ENCODE measurements at places on chromosomes 12 and 14. TPM values are rescaled to one million over a fixed set of nuclear protein-coding genes. Genes with fewer than 3 reads are reported as not detected.
A peak's percentile ranks its signal among the peaks of the same experiment; 100 is the strongest.

DNA sequence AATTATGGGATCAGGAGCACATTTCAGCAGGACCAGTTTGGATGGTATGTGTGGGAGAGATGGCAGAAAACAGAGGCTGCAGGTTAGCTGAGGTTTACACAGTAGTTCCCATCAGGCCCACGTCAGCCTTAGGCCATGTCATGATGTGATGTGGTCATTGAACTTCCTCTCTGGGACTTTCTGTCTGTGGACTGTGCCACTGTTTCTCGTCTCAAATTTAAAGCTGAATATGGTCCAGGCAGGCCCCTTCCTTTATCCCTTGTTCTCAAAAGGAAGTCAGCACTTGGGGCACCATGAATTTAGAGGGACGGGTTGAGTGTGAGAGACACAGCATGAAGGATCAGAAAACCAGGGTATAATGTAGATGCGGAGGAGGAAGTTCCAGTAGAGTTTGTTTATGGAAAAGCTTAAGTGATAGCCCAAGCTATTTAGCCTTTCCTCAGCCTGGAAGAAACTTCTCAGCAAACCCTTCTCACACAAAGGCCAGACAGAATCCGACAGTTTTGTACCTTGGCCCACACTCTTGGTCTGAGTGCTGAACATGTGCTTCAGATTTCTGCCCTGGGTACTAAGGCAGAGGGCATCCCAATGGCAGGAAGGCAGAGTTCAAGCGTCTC, 3.6 kb upstream of the IGFBP6 start:
- H3K4me1 ChIP-seq, result peaks cover 20% of the 10 kb centered on the region
- DNase-seq, result no peak
- no peaks in the 10 kb centered on the region for H3K36me3 ChIP-seq
- H3K27ac ChIP-seq, result no peak overlapping the region

DNA sequence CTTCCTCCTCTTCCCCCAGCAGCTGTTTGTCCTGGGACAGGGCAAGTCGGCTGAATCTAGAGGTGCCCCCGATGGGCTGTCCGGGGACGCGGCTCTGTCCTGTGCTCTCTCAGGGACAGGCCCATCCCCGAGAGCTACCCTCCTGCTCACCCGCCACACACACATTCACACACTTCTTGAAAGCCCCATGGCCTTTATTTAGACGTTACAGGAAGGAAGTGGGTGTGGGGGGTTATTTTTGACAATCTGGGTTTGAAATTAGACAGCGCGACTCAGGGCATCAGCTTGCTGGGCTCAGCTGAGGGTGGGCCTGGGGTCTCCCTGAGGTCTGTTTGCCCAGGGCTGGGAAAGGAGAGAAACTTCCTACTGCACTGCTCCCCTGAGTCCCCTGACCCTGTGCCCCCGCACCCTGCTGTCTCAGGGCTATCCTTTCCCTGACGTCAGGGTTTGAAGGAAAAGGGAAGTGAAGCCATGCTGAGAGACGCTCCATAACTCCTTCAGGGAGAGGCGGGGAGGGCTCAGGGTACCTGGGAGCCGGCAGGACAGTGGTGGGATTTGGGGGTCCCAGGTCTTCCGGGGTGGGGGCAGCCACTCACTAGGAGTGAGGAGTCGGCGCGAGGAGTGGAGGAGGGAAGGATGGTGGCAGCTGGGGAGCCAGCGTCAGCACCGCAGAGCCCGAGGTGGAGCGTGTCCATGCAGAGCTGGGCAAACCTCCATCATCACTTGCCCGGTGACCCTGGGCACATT, 8.1 kb downstream of the PTPN6 start:
- H3K4me1 ChIP-seq, result peaks cover 29% of the 10 kb centered on the region
- no peaks in the 10 kb centered on the region for H3K36me3 ChIP-seq

DNA sequence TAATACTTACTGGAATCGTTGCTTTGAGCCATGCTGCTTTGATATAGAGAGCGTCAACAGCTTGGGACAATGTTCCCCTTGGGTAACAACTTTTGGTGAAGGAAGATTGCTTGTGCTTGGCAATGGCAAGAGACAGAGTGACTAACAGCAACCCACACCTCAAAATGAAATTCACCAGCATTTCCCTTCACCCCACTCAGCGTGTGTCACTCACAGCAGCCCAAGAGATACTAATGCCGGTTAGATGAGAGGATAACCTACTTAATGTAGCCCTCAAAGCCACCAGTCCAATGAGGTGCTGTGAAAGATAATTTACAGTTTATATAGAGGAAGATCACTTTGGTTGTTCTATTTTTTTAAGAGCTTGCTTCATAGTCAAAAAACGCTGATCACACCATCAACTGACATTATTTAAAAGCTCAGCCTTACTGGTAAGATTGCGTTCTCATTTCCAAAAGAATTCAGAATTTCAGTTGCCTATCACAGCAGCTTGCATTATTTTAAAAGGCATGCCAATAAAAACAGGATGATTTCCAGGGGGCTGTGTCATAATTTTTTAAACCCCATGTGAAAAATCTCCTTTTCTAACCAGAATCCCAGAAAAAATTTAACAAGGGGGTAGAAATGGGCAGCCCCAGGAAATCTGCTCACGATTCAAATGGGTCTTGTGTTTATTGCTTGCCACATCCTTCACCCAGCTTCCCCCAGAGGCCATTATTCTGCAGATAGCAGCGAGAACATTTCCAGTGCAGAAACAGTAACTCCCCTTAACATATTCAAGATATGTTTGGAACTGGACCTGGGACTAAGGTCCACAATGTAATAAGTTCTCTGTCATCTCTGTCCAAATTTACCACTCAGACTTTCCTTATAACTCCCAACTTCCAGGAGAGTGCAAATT, at the start of gene IL26:
Gene IL26, minus strand, starts transcription at position 235 of the 901 bp plus-strand sequence. Its CDS starts 54 bp downstream, at position 181.
- H3K4me1 ChIP-seq, result no peaks in the 10 kb centered on the region
- H3K27ac ChIP-seq, result no peak within 1 kb of the TSS
- no peak within 1 kb of the TSS for H3K4me3 ChIP-seq
- no peaks in the 10 kb centered on the region for H3K36me3 ChIP-seq
- H3K27me3 ChIP-seq, result peaks cover 3% of the 10 kb centered on the region

GRCh38 chr12:30180602-30181001, 396.9 kb upstream of the TMTC1 start:
- no peaks in the 10 kb centered on the region for H3K27me3 ChIP-seq
- no peaks in the 10 kb centered on the region for H3K36me3 ChIP-seq
- H3K4me3 ChIP-seq, result no peak overlapping the region
- DNase-seq, result no peak
- H3K27ac ChIP-seq, result no peak overlapping the region

DNA sequence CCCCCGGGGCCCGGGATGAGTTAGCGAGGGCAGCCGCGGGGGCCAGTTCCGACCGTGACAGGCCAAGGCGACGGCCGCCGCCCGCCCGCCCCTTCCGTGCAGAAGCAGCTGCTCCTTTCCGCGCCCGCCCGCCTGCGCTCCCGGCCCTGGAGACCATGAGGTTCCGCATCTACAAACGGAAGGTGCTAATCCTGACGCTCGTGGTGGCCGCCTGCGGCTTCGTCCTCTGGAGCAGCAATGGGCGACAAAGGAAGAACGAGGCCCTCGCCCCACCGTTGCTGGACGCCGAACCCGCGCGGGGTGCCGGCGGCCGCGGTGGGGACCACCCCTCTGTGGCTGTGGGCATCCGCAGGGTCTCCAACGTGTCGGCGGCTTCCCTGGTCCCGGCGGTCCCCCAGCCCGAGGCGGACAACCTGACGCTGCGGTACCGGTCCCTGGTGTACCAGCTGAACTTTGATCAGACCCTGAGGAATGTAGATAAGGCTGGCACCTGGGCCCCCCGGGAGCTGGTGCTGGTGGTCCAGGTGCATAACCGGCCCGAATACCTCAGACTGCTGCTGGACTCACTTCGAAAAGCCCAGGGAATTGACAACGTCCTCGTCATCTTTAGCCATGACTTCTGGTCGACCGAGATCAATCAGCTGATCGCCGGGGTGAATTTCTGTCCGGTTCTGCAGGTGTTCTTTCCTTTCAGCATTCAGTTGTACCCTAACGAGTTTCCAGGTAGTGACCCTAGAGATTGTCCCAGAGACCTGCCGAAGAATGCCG, 699 bp downstream of the MGAT2 start:
- peak overlapping the region; percentile 96 for H3K27ac ChIP-seq
- peaks cover 11% of the 10 kb centered on the region for H3K4me1 ChIP-seq
- peak; percentile 67 for DNase-seq
- H3K36me3 ChIP-seq, result peaks cover 17% of the 10 kb centered on the region

DNA sequence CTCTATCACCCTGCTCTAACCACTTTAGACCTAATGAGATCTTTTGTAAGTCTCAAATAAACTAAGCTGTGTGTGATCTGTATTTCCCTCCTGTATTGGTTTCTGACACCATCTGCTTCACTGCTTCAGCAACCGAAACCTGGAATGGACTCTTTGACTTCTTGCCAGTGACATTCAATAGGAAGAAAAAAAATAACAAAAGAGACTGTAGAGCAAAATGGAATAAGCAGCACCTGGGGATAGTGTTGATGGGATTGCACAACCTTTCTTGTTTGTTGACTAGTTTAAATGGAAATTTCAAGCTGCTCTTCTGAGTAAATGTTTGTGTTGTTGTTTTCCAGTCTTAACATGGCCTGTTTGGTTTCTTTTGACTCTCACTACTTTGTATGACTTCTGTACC, 888.6 kb upstream of the SEL1L start:
- no peak for DNase-seq
- no peak overlapping the region for H3K4me3 ChIP-seq
- no peaks in the 10 kb centered on the region for H3K36me3 ChIP-seq
- H3K27me3 ChIP-seq, result no peaks in the 10 kb centered on the region

DNA sequence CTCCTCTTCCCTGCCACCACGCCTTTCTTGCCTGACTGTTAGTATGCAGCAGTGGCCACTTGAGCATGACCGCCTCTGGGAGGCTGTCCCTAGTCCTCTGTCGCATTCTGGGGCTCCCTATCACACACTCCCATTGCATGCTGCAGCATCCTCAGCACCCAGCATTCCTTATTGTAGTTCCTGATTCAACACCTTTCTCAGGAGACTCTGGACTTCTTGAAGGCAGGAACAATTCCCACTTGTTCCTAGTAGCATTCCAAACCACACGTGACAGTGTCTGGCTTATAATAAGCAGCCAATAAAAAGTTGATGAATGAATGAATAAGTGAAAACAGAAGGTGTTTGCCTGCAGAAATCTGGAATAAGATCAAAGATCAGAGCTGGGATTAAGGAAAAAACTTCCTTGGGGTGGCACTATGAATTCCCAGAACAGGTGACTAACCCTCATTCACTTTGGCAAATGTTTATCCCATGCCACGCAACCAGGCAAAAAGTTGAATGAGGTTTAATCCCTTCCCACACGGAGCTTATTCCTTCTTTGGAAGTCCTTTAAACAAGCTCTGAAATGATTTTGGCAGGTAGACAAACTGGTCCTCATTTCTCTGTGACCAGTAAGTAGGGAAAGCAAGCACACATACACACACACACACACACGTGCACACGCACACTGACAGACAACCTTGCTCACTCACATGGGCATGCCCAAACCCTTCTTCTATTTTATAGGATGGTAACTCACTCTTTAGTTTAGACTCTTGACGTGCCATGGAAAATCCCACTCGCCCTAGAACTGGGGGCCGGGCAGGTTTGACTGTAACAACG, 26.5 kb downstream of the NTF3 start:
- H3K27ac ChIP-seq, result no peak overlapping the region
- no peak overlapping the region for H3K4me3 ChIP-seq
- no peaks in the 10 kb centered on the region for H3K27me3 ChIP-seq
- H3K4me1 ChIP-seq, result no peaks in the 10 kb centered on the region
- H3K36me3 ChIP-seq, result no peaks in the 10 kb centered on the region
- no peak for DNase-seq

The TMCC3 gene
- 17.8 TPM for total RNA-seq

DNA sequence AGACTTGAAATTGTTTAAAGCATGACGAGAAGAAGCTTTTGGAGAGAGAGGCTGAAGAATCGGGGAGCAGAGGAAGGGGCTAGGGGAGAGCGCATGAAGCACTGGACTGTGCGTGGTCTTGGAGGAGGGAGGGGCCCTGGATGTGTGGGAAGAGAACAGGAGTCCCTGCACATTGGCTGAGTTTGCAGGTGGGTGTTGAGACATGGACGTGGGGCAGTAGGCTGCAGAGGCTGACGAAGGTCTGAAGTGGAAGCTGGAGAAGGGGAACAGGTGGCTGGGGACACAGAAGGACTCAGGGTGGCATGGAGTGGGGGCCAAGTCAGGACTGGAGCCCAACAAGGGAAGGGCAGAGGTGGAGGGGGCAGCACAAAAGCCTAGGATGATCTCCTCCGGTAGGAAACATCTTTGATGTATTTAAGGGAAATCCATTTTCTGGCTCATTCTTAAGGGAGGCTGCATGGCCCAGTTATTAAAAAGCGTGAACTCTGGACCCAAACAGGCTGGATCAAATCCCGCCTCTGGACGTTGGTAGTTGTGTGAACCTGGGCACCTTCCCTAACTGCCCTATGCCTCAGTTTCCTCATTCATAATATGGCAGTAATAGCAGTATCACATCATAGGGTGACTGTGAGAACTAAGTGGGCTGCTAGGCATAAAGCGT, 29.0 kb downstream of the ADGRD1 start:
- H3K4me1 ChIP-seq, result peaks cover 18% of the 10 kb centered on the region
- no peak overlapping the region for H3K4me3 ChIP-seq
- no peak overlapping the region for H3K27ac ChIP-seq

The SPIC gene
- not detected for total RNA-seq

The KRT2 gene
- total RNA-seq, result not detected

GRCh38 chr12:29713729-29714128, 70.0 kb downstream of the TMTC1 start:
- H3K4me1 ChIP-seq, result peaks cover 20% of the 10 kb centered on the region
- DNase-seq, result no peak
- no peaks in the 10 kb centered on the region for H3K36me3 ChIP-seq
- H3K27me3 ChIP-seq, result no peaks in the 10 kb centered on the region

DNA sequence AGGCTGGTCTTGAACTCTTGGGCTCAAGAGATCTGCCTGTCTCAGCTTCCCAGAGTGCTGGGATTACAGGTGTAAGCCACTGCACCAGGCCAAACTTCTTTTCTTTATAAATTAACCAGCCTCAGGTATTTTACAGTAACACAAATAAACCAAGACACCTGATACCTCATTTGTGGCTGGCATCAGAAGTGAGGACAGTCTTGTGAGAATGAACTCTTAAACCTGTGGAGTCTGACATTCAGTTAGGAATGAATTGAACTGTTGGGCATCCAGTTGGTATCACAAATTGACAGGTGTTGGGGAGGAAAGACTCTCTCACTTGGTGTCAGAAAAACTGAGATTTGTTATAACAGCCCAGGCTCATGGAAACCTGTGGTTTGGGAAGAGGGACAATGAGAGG, 120.5 kb downstream of the DENND5B start:
- H3K27me3 ChIP-seq, result no peaks in the 10 kb centered on the region
- no peaks in the 10 kb centered on the region for H3K4me1 ChIP-seq
- no peaks in the 10 kb centered on the region for H3K36me3 ChIP-seq
- DNase-seq, result no peak
- H3K27ac ChIP-seq, result no peak overlapping the region
- H3K4me3 ChIP-seq, result no peak overlapping the region
